Adipocyte (in vitro differentiated cells): ENCODE measurements at places on chromosomes 6 and 20.

DNA sequence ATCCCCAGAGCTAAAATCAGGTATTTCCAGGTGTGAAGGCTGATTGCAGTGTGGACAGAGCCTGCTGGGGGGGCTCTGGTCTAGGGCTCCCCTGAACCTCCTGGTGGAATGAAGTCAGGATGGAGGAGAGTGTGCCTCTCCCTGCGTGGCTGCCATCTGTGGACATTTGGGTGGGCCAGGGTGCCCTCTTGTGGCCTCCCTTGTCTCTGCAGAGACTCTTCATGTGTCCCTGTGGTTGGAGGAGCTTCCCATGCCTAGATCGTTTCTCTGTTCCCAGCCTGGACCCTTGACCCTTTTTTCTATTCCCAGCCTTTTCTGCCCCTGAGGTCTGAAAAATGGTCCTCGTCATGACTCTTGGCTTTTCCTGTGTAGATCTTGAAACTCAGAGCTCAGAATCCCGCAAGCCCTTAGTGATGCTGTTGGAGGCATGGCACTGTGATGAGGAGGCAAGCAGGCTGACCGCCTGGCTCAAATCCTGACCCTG, 9.9 kb upstream of the PSMF1 start:
- peak; percentile 75 for DNase-seq

- DNase-seq, result no peak
These were observed 5.0 kb upstream of the SLC12A5 start for GRCh38 chr20:46023999-46024398.

GRCh38 chr6:92706976-92707375, 712.4 kb downstream of the EPHA7 start:
- DNase-seq, result no peak

DNA sequence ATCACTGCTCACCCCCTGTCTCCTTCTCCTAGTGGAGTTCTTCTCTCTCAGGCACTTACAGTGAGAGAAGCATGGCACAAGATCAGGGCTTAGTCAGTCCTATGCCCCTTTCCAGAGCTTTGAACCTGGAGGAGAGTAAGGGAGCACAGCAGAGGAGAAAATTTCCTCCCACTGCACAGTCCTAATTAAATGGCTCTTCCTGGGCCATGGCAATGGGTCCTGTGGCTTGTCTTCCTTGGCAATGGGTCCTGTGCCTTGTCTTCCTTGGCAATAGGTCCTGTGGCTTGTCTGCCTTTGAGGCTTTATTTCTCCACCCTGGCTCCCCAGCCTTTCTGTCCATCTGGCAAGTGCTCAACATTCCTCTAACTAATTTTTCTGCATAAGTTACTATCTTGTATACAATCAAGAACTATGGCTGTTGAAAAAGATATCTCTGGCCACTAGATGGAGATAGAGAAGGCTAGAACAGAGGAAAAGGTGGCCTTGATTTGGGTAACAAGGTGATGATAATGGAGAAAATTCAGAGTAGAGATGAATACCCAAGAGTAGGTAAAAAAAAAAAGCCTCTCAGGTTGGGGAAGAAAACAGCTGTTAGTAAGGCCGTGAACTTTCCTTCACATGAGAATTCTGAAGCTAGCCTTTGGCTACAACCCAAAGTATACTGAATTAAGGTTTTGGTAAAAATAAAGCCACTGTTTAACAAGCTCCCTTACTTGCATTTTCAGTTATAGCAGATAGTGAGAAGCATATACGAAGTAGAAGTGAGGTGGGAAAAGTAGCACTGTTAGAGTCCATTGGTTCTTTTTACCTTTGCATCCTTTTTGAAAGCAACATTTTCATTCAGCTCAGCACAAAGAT, 504.9 kb downstream of the DOK5 start:
- peak; percentile 9 for DNase-seq

GRCh38 chr6:63941747-63942470, 306.3 kb downstream of the PHF3 start:
- no peak for DNase-seq

- peak; percentile 58 for DNase-seq
These were observed 55.7 kb upstream of the FERMT1 start for GRCh38 chr20:6178537-6178936.

DNA sequence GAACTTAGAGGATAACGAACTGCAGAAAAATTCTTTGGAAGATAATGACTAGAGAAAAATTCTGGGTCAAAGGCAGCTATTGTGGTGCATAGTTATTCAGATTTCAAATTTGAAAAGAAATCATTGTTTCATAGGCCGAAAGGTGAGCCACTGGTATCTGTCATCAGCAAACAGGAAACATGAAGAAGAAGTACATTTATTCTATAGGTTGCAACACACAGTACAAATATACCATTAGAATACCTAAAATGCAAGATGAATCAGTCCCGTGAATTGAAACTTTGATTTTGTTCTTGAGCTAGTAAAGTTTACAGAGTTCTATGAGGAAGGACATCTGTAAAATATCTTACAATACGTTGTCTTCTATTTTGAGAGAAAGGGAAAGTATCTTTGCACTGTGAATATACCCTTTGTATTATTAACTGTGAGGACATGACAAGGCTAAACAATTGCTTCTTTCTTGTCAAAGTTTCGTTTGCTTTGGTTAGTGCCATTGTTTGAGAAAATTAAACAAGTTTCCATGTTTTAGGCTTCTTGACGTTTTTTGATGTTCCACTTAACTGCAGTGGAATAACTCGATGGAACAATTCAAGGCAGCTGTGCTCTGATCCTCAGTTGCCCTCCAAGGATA, 84.7 kb downstream of the HDGFL1 start:
- DNase-seq, result no peak

GRCh38 chr20:2521369-2522305, 12.9 kb upstream of the ZNF343 start:
- DNase-seq, result peak; percentile 72

DNA sequence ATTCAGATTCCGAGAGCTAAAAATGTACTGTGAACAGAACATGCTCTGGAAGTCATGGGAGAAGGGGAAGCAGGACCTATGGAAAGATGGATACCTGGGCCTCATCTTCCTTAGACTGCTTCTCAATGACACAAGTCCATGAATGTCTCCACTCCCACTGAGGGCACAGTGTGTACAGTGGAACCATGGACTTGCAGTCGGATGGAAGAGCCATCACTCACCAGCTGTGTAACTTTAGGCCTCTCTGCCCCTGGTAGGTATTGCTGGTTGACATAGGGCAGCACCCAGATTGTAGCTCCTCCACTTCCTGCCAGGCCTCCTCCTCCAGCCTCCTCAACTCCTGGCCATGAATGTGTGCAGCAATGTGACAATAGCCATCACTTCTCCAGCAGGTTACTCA, 52.5 kb downstream of the MAFB start:
- no peak for DNase-seq

- no peak for DNase-seq
These were observed 9.2 kb downstream of the TUBB2A start for GRCh38 chr6:3147914-3148757.

DNA sequence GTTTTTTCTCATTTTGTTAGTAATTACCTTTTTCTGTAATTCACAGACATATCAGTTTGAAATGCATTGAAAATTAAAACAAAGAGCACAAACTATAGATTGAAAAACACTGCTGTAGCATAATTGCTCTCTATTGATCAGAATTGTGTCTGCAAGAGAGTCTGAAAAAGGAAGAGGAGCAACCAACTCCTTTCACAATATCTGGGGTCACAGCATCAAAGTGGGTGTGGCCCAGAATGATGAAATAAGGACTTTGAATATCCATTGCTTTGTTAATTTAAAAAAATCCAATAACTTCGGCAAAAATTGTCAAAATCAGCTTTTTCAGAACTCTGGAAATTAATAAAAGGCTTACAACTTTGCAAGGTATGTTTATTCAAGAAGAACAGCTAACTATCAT, 99.2 kb downstream of the MYLK4 start:
- DNase-seq, result peak; percentile 31

DNA sequence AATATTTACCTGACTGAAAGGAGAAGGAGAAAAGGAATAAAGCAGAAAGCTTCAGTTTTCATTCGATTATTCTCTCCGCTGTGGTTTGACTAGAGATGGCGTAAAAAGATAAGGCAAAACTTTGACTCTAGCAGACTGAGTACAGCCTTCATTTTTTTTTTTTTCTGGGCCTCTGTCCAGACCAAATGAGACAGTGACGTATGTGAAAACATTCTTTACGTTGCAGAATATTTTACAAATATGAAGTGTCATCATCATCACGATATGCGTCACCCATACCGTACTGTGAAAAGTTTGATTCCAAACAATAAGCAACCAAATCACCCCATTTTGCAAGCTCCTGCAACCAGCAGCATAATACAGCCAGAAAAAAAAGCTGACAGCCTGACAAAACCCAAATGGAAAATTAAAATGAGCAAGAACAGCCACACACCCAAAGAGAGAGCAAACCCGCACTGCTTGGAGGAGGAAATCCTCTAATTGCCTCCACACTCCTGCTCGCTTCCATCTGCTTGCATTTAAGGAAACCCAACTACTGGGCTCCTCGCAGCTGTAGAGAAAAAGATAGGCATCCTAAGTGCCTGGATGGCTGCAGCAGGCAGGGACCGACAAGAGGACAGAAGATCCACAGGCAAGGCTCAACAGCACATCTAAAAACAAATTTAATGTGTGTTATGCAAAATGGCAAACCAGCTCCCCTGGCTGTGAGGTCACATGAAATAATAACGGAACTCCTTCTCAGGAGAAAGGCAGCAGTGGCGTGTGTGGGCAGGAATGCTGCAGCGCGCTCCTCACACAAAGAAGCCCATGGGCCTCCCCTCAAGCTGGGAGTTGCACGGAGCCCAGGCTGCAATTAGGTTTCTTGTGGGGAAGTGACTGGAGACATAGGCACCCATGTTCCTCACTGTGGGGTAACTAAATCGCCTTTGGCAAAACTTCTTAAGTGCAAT, 113.1 kb downstream of the FYN start:
- DNase-seq, result peak; percentile 90

- DNase-seq, result no peak
These were observed 9.6 kb downstream of the TBXT start for GRCh38 chr6:166157930-166158617.

GRCh38 chr6:27260369-27260768, 12.9 kb downstream of the PRSS16 start:
- DNase-seq, result peak; percentile 20

DNA sequence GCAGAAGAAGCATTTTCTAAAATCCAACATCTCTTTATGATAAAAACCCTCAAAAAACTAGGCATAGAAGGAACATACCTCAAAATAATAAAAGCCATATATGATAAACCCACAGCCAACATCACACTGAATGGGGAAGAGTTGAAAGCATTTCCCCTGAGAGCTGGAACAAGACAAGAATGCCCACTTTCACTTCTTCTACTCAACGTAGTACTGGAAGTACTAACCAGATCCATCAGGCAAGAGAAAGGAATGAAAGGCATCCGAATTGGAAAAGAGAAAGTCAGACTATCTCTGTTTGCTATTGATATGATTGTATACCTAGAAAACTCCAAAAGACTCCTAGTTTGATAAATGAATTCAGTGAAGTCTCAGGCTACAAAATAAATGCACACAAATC, 7.9 kb upstream of the CDK19 start:
- DNase-seq, result no peak

GRCh38 chr6:38502423-38502822, 137.3 kb downstream of the BTBD9 start:
- no peak for DNase-seq

GRCh38 chr6:110114004-110114403, 65.5 kb downstream of the WASF1 start:
- no peak for DNase-seq

DNA sequence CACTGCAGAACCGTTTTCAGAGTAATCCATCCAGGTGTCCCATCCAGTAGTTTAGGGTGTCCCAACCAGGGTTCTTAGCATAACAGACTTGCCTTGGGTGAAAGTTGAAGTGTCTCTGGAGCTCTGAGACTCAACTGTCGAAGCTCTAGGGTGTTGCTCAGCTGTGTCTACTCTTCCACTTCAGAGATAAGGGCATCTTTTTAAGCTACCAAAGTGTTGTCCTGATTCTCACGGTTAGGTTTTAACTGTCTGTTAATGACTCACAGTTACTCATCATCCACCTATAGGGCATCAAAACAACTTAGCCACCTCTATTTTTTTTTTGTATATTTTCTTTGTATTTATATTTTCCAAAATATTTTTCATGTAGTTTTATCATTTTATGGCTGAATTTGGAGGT, 36.9 kb upstream of the TBX18 start:
- DNase-seq, result no peak

- DNase-seq, result no peak
These were observed 137.3 kb downstream of the TFAP2B start for GRCh38 chr6:50956014-50956413.

DNA sequence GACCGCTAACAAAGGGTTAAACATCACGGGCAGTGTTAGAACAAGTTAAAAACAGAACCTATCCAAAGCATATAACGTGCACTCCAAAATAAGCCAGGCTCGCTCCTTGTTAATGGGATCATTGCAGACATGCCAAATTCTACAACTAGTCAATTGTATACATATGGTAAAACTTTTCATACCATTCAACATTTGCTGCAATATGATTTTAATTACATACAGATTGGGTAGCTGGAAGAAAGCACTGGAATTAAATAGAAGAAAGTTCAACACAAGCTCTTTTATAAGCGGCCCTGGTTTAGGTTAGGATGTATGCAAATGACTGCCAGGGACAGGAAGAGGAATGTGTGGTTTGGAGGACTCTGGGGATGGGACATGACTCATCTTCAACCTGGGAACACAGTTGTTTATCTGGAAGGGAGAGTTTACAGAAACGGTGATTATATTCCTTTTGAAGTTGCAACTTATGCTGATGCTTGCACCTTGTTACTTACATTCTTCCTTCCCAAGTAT, 62.5 kb upstream of the TIAM2 start:
- DNase-seq, result peak; percentile 85

DNA sequence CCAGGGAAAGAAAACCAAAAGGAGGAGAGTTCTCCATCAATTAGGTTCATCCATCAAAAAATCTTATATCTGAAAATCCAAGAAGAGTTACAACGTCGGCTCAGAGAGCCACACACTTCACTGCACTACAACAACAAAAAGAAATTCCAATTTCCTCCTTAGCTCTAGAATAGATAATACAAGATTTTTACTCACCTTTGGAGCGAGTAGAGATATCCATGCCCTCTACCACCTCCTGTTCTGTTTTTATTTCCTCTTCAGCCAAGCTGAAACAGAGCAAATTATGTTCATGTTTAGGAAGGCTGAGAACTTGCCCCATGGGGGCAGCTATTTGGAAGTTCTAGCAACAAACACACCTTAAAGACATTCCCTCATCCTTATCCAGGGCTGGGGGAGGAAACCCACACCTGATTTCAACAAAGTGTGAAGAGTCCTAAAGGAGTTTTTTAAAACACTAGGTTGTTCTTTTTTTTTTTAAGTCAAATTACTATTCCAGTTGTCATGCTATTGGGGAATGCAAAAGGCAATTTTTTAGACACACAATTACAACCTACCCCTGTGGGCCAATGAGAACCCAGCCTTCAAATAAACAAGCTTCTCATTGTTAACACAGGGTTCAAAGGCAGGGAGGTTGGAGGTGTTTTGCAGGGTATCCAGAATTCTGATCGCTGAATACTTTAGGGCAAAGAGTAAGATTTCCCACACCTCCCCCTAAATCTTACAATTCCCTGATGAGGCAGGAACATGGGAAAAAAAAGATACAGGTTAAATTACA, 8.7 kb downstream of the ZMYND8 start:
- no peak for DNase-seq

GRCh38 chr6:46323312-46323965, 152.7 kb upstream of the ENPP5 start:
- peak; percentile 91 for DNase-seq

GRCh38 chr6:10720265-10720959, 2.5 kb upstream of the TMEM14C start:
- DNase-seq, result no peak

GRCh38 chr6:159110013-159110412, 59.2 kb upstream of the FNDC1 start:
- peak; percentile 52 for DNase-seq
